ENCODE measurements at places on chromosomes 7 and 10. TPM values are rescaled to one million over a fixed set of nuclear protein-coding genes. Genes with fewer than 3 reads are reported as not detected.
A peak's percentile ranks its signal among the peaks of the same experiment; 100 is the strongest.

GOLGA7B gene
- not detected for total RNA-seq

OPALIN gene
- not detected for total RNA-seq

SYT15B gene
- 0.04 TPM for total RNA-seq

HTR5A gene
- not detected for total RNA-seq

PRPS1L1 gene
- total RNA-seq: not detected

ARMC3 gene
- not detected for total RNA-seq

KCNMA1 gene
- total RNA-seq: 0.02 TPM

CYP2C9 gene
- total RNA-seq: not detected

SPDYE2 gene
- total RNA-seq: not detected

GLI3 gene
- not detected for total RNA-seq

DNA sequence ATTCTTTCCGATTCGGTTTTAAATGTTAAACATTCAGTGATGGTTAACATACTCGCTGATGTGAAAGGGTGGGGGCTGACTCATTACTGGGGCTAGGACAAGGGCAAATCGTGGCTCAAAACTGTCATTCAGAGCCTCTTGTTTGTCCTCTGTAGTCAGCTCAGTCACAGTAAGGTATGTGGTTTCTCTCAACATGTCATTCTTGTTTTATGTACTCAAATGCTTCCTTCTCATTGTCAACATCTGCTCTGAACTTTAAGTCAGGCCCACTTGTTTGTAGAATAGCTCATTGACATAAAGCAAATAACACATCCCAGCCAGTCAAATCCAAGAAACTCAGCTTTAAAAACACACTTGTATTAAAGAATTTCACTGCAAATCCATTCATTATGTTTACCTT lies 7.3 kb downstream of the SLC16A9 start:
- DNase-seq: peak; percentile 85

- no peak for DNase-seq
Observed at GRCh38 chr10:116634126-116634975, 13.6 kb downstream of the PNLIPRP2 start.

- no peak for DNase-seq
Observed at GRCh38 chr7:72437610-72438009, 25.5 kb upstream of the CALN1 start.

GRCh38 chr10:25766687-25767221 lies 167.3 kb upstream of the MYO3A start:
- no peak for DNase-seq

DNA sequence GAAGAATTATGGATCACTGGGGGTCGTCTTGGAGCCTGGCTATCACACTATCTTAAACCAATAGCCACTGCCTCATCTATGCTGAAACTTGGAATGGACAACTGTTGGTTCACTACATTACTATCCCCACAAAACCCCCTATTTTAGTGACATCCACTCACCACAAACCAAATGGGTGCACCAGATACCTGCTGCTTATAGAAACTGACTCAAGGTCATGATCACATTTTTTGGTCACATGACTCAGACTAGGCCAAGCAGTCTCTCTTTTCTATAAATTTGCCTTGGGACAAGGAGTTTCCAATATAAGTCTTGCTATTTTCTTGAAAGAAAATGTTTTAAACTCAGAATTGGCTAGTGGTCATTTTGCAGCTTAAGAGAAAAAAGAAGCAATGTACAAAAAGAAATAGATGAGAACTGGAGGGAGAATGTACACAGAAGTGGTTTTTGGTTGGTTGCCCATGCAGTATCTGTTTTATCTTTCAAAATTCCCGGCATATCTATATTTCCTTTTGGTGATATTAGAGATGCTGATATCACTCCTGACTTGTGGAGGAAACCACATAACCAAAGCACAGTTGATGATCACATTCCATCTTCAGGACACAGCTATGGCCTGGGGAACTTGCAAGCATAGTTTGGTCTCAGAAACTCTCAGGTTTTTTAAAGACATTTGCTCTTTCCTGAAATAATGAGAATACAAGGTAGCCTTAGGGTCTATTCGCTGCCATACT lies 85.2 kb upstream of the CACNA2D1 start:
- DNase-seq: no peak

- no peak for DNase-seq
Observed at GRCh38 chr7:91421018-91421417, 156.8 kb downstream of the FZD1 start.

DNA sequence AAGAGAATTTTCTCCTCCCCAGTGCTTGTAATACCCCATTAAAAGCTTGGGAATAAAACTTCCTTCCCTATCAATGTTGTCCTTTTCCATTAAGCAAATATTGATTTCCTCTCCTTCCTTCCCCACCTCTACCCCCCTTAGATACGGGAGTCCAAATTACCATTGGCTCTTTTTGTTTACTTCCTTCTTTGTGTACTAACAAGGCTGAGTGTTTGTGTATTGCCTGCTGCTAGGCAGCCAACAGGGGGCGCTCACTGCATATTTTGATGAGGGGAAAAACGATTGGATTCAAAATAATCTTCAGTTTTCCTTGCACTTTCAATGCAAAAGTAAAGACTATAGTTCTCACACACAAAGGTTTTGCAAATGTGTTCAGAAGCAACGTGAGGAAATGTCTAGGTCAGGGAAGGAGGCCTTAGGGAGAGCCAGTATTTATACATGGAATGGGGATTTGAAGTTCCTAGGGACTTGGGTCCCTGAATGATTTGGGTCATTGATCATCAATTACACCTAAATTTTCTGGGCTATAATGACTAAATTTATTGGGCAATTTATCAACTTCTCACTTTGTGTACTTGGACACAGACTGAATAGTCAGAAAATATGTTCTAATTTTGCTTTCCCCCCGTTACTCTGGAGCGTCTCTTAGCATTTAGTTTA lies 23.6 kb upstream of the VPS41 start:
- peak; percentile 28 for DNase-seq

- no peak for DNase-seq
Observed at GRCh38 chr7:135929249-135929648, 47.9 kb downstream of the MTPN start.

GRCh38 chr10:73577788-73578187 lies 13.4 kb downstream of the USP54 start:
- no peak for DNase-seq

- DNase-seq: no peak
Observed at GRCh38 chr10:30882281-30882680, 149.4 kb downstream of the ZNF438 start.

- DNase-seq: no peak
Observed at GRCh38 chr10:121990015-121990677, 1.2 kb downstream of the TACC2 start.

DNA sequence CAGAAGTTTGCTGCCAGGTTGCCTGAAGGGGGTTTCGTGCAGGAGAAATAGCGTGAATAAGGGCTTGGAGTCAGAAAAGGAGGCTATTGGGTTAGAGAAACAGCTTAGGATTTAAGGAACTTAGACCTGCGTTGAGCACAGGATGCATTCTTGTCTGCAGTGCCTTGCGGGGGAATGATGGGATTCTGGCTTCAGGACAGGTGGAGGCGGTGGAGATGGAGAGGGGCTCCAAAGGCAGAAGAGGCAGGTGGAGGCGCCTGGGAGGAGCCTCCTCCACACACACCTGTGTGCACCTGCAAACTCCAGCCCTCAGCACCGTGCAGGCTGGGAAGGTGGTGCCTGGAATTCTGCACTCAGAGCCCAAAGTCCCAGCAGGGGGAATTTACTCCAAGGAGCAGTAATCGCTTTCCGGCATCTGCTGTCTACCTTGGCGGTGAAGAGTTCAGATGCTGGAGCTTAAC lies 1.8 kb downstream of the CLIP2 start:
- DNase-seq: no peak

DNA sequence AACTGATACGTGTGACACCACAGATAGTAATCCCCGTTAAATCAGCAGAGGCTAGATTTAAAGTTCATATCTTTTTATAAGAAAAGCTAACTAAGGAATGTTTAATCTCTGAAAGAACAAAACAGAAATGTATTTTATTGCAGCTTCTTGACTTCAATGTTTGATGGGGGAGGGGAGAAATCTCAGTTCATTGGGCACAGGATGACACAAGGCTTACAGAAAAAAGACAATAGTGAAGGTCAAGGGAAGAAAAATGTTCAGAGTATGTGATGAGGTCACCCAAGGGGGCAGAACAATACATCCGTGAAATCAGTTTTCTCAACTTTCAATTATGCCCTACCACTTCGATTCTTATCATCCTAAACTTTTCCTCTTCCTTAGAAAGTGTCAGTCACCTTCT lies 102.9 kb downstream of the ELAPOR2 start:
- no peak for DNase-seq

GRCh38 chr10:132551093-132551807 lies 13.7 kb downstream of the INPP5A start:
- no peak for DNase-seq

DNA sequence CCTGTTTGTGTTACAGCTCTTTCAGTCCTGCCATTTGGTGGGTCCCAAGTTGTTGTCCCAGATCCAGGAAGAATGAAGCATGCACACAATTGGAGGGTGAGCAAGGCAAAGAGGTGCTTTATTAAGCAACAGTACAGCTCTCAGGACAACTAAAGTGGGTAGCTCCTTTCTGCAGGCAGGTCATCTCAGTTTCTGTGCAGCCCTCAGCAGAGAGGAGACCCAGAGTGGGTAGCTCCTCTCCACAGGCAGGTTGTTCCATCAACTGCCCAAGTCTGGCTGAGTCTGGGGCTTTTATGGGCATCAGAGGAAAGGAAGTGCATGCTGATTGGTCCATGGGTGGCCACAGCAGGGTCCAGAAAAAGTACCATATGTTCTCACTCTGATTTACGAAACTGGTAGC lies 624.5 kb downstream of the LRMDA start:
- no peak for DNase-seq

- DNase-seq: no peak
Observed at GRCh38 chr7:17374654-17375053, 76.2 kb downstream of the AHR start.

- DNase-seq: no peak
Observed at GRCh38 chr10:86160890-86161585, 205.6 kb downstream of the GRID1 start.

GRCh38 chr10:76034353-76035205 lies 603.2 kb downstream of the LRMDA start:
- no peak for DNase-seq

- no peak for DNase-seq
Observed at GRCh38 chr7:12805518-12805928, 118.1 kb downstream of the ARL4A start.

DNA sequence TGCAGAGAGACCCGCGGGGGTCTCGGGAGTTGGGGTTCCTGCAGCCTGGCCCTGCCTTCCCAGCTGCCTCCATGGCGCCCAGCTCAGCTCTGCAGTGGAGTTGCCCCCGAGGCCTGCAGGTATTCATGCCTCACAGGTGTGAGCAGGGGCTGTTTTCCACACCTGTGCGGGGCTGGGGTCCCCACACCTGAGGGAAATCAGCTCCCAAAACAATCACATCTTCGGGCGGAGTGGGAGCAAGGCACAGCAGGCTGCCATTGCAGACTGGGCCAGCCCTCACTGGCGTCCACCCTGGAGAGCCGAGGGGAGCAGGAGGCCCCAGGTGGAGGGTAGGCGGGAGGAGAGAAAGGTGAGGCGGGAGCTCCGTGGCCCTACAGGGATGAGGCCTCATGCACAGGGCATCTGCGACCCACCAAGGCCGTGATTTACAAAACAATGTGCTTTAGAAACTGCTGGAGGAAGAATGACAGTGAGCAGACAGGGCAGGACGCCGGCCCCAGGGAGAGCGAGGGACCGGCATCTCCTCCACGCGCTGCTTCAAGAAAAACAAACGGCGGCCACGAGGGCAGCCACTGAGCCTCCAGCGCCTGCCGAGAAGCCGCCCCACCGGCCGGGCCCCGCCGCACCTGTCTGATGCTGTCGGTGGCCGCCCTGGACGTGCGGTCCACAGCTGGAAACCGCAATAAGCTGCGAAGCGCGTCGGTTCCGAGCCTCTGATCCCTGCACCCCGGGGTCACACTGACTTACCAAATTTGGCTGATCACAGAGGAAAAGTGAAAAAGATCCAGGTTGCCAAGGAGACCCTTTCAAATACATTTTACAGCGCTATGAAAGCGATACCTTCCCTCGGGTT lies 53.0 kb upstream of the PDGFA start:
- no peak for DNase-seq

GRCh38 chr7:26948617-26949118 lies 84.3 kb upstream of the SKAP2 start:
- peak; percentile 11 for DNase-seq

GRCh38 chr7:153130052-153130451 lies 370.5 kb downstream of the ACTR3B start:
- DNase-seq: no peak

GRCh38 chr10:93818086-93818485 lies 60.4 kb downstream of the LGI1 start:
- DNase-seq: no peak
